ENCODE measurements at places on chromosomes 1 and 21.

DNA sequence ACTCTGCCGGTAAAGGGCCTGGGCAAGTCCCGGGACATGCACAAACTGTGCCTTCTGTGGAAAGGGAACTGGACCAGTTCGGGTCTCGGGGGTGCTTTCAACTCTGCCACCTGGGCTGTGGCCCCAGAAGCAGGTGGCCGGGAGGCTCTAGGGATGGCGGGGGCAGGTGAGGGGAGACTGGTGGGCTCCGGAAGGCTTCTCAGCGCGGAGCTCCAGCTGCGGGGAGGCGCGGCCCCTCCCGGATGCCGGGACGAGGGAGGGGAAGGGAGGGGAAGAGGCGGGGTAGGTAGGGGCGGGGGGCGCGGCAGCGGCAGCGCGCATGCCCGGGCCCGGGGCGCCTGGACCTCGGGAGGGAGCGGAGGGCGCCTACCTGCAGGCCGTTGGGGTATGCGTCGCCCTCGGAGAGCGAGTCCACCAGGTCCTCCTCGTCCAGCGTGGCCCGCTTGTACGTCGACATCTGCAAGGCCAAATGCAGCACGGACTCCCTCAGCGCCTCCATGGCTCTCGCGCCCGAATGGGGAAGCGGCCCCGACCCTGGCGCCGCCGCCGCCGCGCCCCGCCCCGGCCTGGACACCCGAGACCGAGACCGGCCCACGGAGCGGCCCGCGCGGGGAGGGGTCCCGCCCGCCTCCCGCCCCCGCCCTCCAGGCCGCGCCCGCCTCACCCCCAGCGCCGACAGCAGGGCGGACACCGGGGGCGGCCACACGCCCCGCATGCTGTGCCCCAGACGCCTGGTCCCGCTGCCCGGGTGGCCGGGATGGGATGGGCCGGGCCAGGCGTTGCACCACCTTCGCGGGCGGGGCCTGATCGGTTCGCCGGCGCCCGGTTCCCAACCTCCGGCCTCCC is at the start of gene ECE1:
TSS of gene ECE1 (minus strand) at position 764 of the 846 bp plus-strand sequence. CDS start at position 715, 49 bp downstream.
- peak; percentile 37 for DNase-seq

GRCh38 chr1:203476216-203476814 is 709 bp downstream of the PRELP start:
- no peak for DNase-seq

DNA sequence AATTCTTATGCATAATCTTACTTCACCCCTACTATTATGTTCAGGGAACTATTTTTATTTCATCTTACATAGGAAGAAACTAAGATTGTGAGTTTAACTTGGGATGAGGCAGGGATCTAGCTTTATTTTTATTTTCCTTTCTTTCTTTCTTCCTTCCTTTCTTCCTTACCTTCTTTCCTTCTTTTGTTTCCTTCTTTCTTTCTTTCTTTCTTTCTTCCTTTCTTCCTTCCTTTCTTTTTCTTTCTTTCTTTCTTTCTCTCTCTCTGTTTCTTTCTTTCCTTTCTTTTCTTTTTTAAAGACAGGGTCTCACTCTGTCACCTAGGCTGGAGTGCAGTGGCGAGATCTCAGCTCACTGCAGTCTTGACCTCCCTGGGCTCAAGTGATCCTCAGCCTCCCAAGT is 28.9 kb downstream of the NEK2 start:
- no peak for DNase-seq

DNA sequence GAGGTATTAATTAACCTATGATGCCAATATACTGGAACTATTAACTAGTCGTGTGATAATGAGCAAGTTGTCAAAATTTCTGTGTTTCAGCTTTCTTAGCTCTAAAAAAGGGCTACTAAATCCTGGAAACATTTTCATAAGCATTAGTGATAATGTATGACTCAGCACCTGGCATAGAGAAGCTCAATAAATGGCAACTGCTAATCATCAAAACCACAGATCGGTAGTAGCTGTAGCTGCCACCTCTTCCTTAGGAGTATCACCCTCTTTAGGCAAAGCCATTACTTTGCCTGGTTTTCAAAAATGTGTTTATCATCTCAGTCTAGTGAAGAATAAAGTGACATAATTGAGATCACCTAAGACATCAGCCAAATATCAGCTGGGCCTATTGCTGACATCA is 75.5 kb downstream of the TPR start:
- no peak for DNase-seq

GRCh38 chr1:12152113-12152891 is 14.5 kb upstream of the TNFRSF1B start:
- DNase-seq = no peak

- no peak for DNase-seq
Observed at GRCh38 chr1:45660336-45660735, 26.0 kb downstream of the GPBP1L1 start.

DNA sequence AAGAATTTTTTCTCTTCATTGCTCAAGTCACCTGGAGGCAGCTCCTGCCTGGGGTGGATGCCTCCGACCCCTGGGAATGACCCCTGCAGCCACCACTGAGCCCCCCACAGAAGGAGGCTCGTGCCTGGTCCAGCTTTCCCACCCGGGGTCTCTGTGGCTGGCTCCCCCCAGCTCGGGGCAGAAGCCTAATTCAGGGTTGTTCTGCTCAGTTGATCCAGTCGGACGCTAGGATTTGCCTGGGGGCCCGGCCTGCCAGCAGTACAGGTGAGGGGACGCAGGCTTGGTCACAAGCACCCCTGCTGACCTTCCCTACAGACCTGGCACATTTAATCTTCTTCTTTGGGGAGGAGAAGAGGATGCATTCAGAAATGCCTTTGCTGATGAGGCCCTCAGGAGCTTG is 53.6 kb upstream of the POFUT2 start:
- no peak for DNase-seq

GRCh38 chr21:36149788-36150711 is 6.6 kb upstream of the DOP1B start:
- DNase-seq = no peak

- no peak for DNase-seq
Observed at GRCh38 chr1:30965924-30966599, 57.5 kb upstream of the SDC3 start.

- no peak for DNase-seq
Observed at GRCh38 chr1:168945870-168946269, 160.6 kb upstream of the ATP1B1 start.

GRCh38 chr1:238955934-238956333 is 430.4 kb upstream of the CHRM3 start:
- no peak for DNase-seq

DNA sequence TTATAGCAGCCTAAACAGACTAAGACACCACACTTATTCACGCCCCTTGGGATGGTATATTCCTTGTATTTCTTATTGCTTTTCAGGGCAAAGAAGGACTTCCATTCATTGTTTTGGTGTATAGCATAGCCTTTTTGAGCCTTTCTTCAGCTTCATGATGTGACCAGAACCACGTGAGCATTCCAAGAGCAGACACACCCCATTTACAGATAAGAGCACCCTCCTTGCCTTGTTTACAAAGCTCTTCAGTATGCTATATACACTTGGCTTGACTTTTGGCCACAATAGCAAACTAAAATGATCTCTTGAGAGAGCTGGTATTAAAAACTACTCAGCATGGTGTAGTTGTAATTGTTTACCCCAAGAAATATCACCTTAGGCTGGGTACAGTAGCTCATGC is 78.7 kb downstream of the PIK3R3 start:
- DNase-seq = no peak

GRCh38 chr1:111364690-111365089 is 62.8 kb downstream of the OVGP1 start:
- no peak for DNase-seq

DNA sequence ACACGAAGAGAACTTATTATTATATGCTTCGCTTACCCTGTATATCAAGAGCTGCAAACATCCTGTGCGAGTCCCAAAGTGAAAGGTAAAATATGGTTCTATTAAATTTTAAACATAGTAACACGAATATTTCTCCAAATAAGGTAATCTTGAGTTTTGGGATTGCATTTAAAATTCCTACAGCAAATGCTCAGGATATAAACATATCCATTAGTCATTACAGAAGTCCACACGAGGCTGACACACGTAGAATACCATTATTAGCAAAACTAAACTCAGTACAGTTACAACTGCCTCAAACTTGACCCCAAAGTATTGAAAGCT is 282 bp upstream of the LYPLAL1 start:
- DNase-seq = no peak

DNA sequence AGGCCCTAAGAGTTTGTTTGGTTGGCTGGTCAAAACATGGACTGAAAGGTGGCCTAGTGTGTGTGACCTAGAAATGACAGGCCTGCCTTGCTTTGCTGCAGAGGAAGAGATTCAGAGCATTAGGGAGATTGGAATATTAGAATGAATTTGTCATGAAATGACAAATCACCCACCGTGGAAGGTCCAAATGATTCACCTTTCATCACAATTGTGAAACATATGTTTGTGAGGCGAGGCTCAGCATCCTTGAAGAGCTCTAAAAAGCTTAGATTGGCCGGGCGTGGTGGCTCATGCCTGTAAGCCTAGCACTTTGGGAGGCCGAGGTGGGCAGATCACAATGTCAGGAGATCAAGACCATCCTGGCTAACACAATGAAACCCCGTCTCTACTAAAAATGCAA is 5.5 kb downstream of the LCE1B start:
- DNase-seq = no peak

- DNase-seq = no peak
Observed at GRCh38 chr1:85898861-85899260, 190.6 kb upstream of the ZNHIT6 start.

GRCh38 chr1:186745531-186746146 is 65.4 kb upstream of the PTGS2 start:
- DNase-seq = no peak

DNA sequence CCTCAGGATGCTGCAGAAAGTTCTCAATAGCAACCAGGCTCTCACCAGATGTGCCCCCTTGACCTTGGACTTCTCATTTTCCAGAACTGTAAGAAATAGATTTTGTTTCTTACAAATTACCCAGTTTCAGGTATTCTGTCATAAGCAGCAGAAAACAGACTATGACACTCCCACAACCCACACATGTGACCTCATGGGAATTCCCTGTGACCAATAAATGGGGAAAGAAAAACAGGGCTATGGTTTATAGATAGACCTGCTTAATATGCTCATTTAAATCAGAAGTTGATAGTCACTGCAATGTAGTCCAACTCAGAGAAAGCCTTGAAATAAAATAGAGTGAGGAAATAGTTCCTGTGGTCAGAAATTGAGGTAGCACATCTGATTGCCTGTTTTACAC is 380.9 kb upstream of the PTBP2 start:
- DNase-seq = no peak

GRCh38 chr1:35773711-35774110 is 3.9 kb upstream of the CLSPN start:
- no peak for DNase-seq

DNA sequence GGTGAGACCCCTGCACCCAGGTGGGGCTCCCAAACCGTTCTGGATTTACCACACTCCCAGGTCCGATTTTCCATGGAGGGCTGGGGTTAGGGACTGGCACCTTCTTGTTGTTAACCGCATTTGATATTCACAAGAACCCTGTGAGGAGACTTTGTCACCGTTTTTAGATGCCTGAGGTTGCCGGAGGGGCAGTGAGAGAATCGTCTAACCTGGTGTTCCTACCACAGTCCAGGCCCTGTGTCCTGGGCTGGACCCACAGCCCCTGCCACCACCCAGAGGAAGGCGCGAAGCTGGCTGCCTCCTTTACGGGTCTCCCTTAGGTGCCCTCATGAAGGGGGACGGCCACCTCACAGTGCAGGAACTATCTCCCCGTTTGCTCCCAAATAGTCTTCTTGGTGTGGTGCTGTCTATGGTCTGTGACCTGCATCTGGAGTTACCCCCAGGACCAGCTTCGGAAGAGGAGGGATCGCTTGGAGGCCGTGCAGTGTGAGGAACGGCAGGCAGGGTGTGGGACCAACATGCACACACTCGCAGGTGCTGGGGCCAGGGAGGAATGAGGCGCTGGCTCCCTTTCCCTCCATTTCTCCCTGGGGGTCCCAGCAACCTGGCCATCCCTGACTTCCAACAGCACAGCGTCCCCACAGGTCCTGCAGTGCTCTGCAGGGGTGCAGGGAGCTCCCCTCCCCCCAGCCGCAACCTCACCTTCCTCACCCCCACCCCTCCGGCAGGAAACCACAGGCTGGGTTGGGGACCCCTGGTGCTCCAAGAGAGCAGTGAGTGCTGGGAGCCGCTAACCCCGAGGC is 7.0 kb downstream of the SIM2 start:
- no peak for DNase-seq

DNA sequence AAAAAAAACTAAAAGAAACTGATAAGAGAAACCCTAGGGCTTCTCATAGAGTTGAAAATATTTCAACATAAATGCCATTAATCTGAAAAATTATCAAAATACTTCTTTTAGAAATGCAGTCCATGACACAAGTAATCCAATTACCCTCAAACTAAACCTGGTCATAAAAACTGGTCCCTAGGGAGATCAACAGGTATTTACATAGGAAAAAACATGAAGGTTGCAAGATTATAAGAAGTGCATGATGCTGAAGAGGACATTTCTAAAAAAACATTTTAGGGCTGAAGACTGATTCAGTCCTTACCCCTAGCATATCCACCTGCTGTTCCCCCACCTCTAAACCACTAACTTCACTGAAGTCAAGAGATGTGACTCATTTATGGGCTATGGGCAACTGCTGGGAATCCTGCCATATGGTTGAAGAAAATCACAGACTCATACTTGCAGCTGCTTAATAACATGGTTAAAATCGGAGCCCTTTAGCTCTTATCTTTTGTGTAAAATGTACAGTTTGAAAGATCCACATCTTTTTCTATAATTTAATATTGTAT is 131.0 kb upstream of the RUNX1 start:
- no peak for DNase-seq

DNA sequence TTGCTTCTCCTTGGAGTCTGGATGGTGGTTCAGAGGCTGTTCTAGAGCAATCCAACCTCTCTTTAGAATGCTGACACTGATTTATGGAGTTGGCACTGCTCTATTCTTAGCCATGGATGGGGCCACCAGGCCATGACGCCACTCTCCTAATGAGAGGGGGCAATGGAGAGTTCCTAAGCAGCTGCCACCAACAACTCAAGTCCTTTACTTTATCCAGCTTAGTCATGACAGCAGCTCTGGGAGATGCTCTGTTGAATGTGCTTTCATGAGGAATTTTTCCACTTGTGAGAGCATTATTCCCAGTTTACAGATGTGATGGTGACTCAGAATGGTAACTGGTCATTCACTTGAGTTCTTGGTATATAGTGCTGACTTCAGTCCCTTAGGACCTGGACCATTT is 366.3 kb downstream of the HHAT start:
- DNase-seq = no peak

GRCh38 chr21:28247454-28248020 is 745.1 kb downstream of the LTN1 start:
- DNase-seq = no peak

DNA sequence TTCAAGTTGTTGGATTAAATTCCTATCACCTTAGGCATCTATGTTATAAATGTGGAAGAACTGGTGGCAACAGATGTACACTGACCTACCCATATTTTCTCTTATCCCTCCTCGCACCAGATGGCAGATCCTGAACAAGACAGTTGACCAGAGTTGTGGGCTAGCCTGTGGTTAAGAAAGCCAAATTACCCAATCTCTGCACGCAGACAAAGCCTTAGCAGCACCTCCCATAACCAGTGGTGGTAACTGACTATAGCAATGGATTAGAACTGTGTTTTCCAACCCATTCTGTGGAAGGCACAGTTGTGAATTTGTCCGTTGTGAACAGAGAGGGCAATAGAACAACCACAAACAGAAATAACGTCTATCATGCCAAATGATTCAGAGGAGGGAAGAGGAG is 20.6 kb downstream of the ABCB10 start:
- no peak for DNase-seq
